ENCODE measurements at places on chromosomes 13 and 19.

DNA sequence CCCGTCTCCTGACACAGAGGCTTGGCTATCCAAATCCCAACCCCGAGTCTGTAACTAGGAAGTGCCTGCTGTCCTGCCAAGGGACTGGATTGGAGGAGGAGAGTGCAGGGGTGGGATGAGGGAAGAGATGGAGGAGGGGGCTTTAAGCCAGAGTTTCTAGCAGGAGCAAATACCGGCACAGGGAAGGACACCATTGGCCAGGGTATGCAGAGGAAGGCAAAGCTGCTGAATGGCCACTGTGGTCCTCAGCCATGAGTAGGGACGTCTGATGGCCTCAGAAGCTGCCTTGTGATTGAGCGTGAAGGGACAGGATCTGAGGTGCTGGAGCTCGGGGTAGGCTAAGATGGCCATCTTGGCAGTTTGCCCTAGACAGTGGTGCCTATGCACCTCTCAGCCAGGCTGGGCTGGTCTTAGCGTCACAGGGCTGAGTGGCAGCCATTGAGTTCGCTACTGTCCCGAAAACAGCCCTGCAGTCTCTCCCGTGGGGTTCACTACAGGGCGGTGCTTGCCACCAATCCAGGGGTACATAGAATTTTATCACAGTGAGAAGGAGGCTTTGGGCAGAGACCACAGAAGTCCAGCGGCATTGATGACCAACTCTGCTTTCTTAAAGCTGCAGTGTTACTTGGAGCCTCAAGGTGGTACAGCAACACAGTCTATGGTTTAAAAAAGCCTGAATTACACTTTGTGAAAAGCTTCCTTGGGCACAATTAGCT is 61.8 kb downstream of the AKAP11 start:
- DNase-seq, result no peak

- no peak for DNase-seq
Measured at GRCh38 chr19:29622166-29623070, 16.3 kb downstream of the POP4 start.

DNA sequence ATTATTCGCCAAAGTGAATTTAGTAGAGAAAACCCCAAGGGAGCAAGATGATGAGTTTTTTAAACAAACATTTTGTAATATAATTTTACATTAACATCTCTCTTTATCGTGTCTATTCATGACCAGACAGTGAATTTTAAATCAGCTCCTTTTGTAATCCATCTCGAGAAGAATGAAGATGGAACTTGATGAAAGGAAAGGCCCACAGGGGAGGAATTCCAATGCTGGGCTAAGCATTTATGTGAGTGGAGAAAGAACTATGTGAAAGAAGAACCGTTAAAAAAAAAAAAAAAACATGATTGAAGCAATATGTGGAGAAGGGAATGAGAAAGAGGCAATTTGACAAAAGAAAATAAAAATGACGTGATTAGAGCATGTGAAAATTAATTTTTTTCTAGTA is 170.6 kb downstream of the KCTD12 start:
- no peak for DNase-seq

GRCh38 chr19:46606019-46606418 is 4.9 kb downstream of the CALM3 start:
- no peak for DNase-seq

- DNase-seq, result peak; percentile 38
Measured at GRCh38 chr19:45779231-45780145, 2.8 kb downstream of the DMPK start.

GRCh38 chr13:66886264-66886663 is 343.9 kb downstream of the PCDH9 start:
- no peak for DNase-seq

DNA sequence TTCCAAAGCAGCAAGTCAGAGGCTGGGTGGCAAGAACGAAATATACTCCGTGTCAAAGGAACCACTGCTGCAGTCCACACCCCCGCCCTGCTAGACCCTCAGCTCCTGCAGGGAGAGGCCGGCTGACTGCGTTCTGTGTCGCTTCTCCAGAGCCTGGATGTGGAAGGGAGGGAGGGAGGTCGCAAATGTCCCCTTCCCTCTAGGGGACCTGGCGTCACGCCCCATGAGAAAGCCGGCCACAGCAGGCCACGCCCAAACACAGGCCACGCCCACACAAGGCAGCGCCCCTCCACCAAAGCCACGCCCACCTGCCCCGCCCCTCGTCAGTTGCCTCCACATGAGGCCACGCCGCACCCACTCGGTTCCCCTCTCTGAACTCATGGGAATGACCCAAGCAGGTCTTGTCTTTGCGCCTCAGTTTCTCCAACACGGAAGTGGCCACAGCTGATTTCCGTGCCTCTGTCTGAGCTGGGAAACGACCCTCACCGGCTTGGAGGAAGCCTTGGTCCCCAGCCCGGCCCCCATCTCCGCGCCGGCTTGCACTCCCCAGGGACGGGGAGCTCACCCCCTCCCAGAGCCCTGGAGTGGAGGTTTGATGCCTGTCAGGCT is 38.4 kb upstream of the TCF3 start:
- no peak for DNase-seq
